ENCODE measurements at places on chromosomes 1 and 21. TPM values are rescaled to one million over a fixed set of nuclear protein-coding genes. Genes with fewer than 3 reads are reported as not detected.

PROK1 gene
- total RNA-seq: not detected

NPHS2 gene
- total RNA-seq: not detected

CD53 gene
- not detected for total RNA-seq

GCSAML gene
- not detected for total RNA-seq

SLC44A5 gene
- not detected for total RNA-seq

Measured in subcutaneous preadipocyte (primary cell).